ENCODE measurements at places on chromosomes 2 and 18. TPM values are rescaled to one million over a fixed set of nuclear protein-coding genes. Genes with fewer than 3 reads are reported as not detected.

ABCG5 gene
- not detected for total RNA-seq

EVX2 gene
- total RNA-seq: not detected

HOXD11 gene
- not detected for total RNA-seq

ATP8B1 gene
- not detected for total RNA-seq

SCN3A gene
- 3.3 TPM for total RNA-seq

CHCHD5 gene
- total RNA-seq: 4.6 TPM

TUBA4B gene
- total RNA-seq: not detected

ARHGEF4 gene
- total RNA-seq: 1.5 TPM

TMEM17 gene
- total RNA-seq: 0.21 TPM

All from mononuclear cell (primary cell).